ENCODE measurements at places on chromosomes 5 and 9.

DNA sequence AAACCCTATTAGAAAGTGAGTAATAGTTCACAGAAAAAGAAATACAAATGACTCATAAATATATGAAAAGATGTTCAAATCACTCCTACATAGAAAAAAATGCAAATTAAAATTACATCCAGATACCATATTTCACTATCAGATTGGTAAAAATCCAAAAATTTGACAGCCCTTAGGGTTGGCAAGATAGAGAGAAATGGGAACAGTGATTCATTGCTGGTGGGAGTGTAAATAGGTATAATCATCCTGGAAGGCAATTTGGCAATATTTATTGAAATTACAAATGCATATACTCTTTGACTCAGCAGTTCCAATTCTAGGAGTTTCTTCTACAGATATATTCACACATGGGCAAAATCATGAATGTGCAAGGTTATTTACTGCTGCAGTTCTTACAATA lies 273.5 kb downstream of the NR2F1-AS1 start:
- no peak for DNase-seq

- no peak for DNase-seq
Measured at GRCh38 chr5:160083501-160083900, 35.7 kb downstream of the PWWP2A start.

GRCh38 chr9:99391937-99392594 lies 170.0 kb downstream of the SEC61B start:
- no peak for DNase-seq

DNA sequence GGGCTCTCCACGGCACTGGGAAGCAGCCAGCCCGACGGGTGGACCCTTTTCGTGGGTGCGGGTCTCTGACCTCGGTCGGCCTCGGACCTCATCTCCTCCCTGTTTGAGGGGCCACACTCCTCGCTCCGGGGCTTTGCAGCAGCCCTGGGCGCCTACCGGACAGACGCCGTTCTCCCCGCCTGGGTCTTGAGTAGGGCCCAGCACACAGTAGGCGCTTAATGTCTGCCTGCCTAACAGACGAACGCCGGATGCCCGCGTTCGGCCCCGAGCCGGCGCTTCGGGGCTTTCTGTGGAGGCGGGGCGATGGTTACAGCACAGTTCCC lies 842 bp upstream of the GTF3C5 start:
- DNase-seq: no peak

DNA sequence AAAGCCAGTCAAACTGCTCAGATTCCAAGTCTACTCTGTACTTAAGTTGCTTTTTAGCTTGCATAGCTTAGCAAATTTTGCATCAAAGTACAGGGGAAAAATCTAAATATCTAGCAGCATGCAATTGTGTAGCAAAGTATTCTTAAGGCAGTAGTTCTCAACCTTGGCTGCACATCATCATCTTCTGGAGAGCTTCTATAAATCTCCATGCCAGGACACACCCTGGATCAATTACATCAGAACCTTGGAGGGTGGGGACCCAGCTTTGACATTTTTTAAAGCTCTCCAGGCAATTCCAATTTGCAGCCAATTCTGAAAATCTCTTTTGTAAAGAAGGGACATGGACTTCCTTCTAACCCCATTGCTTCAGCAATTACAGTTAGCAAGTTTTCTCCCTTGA lies 187.5 kb downstream of the SNCAIP start:
- no peak for DNase-seq

- DNase-seq: no peak
Measured at GRCh38 chr9:31824860-31825259, 559.6 kb upstream of the ACO1 start.

- no peak for DNase-seq
Measured at GRCh38 chr5:122126756-122127321, 2.5 kb upstream of the ZNF474 start.

DNA sequence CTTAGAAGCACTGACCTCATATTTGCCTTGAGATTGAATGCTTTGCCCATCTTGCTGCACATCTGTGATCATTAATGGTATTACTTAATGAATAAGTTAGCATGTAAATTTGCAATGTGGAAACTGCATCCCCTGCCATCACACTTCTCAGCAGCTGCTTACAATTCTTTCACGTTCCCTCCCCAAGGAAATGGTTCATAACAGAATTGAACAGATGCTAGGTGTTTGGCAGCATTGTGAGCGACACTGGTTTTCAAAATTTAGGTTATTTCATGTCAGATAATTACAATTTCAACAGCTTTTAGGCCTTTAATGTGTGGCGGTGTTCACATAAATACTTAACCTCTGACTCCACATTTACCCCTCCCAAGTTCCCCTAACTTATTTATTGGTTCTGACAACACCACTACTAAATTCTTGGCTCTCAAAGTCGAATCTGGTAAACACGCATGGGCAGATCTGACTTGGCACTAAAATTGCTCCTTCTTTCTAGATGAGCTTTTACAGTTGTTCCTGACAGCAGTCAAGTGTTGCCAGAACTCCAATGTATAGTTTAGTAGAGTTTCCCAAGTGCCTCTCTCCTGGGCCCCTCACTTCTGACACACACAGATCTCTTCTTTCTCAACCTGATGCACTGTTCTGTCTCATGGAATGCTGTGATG lies 46.8 kb downstream of the SLC1A3 start:
- no peak for DNase-seq

GRCh38 chr5:122915717-122916461 lies 70.5 kb downstream of the SNX24 start:
- DNase-seq: peak; percentile 55

DNA sequence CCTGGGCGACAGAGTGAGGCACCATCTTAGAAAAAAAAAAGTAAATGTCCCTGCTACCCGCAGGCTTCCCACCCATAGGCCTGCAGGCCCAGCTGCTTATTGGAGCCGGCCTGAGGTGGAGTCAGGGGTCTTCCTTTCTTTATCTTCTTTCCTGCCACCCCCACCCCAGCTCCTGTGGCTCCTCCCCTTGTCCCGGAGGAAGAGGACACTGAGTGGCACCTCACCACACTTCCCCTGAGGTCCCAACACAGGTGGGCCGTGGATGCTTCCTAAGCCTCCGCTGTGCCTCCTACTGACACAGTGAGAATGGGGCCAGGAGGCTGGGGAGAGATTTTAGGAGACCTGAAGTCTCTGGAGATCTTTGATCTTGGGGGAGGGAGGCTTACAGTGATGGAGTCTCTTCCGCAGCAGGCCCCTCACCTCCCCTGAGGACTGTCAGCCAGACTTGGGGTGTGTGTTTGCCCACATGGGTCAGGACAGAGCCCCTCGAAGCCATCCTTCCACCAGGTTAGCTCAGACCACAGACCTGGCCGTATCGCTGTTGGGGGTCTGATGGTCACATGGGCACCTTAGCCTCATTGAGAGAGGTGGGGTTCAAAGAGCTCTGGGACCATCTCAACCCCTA lies 135.4 kb upstream of the IER5L start:
- no peak for DNase-seq

- DNase-seq: peak; percentile 69
Measured at GRCh38 chr9:38160613-38161215, 91.7 kb upstream of the SHB start.

GRCh38 chr9:113504725-113505590 lies 41.4 kb downstream of the RGS3 start:
- no peak for DNase-seq

DNA sequence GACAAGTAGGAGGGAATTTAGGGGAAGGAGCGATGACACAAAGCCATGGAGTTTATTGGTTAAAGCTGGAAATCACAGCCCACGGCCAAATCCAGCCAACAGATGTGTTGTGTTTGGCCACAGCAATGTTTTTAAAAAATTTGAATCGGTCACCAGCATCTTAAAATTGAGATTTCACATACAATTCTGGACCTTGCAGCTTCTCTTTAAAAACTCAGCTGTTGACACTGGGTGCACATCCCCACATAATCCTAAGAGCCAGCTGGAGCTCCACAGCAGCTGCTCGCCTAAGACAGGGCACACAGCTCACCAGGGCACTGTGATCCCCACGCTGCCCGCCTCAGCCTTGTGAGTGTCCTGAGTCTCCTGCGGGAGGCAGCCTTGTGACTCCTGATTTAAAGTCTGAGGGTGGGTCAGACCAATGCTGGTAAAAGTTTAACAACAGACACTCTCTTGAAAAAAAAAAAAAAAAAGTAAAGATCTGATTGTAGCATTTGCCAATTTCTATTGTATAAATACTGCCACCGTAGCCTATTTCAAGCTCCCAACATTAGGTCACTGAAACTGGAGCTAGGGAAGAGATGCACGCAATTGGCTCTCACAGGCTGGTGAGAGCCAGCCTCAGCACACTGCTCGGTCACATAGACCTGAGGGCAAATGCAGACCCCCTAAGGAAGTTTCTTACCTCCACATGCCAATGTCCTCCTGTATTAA lies 124.8 kb downstream of the HSD17B3 start:
- DNase-seq: no peak

- DNase-seq: no peak
Measured at GRCh38 chr5:33049298-33049697, 338.2 kb downstream of the NPR3 start.

- no peak for DNase-seq
Measured at GRCh38 chr9:89380437-89381307, 62.4 kb downstream of the SECISBP2 start.

- no peak for DNase-seq
Measured at GRCh38 chr5:81773161-81773560, 22.3 kb upstream of the SSBP2 start.

GRCh38 chr9:137396227-137396626 lies 26.7 kb downstream of the EXD3 start:
- DNase-seq: no peak

DNA sequence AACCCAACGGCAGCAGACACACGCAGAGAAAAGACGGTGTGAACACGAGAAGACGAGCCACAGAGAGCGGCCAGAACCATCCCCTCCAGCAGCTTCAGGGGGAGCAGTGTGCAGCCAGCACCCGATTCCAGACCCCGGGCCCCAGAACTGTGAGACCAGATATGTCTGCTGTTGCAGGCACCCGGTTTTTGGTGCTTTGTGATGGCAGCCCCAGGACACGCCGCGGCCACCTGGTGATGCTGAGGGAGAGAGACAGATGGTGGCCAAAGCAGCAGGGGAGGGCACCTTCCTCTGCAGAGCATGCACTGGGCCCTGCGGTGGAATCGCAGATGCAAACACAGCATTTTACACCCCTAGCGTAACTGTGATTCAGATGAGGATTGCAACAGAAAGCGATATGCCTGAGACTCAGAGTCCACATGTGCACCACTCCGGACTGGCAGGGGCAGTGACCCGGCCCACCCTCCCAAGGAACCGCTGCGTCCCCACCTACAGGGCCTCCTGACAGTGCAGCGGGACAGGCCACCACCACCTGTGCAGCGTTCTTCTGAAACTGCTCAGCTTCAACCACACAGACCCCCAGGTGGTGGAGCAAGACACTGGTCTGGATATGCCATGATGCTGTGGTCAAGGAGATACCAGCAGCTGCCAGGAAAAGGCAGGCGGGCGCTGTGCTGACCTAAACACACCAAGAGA lies 24.0 kb downstream of the ZDHHC11B start:
- no peak for DNase-seq

DNA sequence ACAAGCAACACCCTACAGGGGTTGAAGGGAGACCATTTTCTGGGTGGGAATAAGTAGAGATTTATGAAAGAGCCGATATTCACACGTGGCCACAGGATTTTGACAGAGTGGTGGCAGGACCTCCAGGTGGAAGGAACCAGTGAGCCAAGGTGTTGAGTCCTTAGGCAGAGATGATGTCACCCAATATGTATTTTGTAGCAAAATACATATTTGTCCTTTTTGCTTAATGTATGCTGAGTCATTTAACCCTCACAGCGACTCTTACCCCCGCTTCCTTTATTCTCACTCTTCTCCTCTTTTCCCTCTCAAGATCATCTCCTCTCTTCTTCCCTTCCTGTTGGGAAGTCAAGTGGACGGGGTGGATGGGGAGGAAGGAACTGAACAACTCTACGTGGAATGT lies 215.7 kb upstream of the S1PR3 start:
- no peak for DNase-seq

DNA sequence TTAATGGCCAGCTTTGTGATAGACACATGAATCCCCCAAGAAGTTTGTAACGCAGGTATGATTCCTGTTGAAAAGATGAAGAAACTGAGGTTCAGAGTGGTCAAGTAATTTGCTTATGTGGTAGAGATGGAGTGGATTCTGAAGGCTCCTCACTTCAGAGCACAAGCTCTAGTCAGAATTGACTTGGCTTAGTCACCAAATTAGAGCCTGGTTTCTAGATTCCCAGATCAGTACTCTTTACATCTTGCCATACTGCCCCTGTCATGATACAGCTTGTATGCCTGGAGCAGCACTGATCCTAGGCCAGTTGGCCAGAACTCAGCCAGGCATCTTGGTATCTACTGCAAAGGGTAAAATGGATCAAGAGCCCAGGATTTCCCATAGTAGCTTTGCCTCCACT lies 284.4 kb upstream of the RFX3 start:
- DNase-seq: no peak

DNA sequence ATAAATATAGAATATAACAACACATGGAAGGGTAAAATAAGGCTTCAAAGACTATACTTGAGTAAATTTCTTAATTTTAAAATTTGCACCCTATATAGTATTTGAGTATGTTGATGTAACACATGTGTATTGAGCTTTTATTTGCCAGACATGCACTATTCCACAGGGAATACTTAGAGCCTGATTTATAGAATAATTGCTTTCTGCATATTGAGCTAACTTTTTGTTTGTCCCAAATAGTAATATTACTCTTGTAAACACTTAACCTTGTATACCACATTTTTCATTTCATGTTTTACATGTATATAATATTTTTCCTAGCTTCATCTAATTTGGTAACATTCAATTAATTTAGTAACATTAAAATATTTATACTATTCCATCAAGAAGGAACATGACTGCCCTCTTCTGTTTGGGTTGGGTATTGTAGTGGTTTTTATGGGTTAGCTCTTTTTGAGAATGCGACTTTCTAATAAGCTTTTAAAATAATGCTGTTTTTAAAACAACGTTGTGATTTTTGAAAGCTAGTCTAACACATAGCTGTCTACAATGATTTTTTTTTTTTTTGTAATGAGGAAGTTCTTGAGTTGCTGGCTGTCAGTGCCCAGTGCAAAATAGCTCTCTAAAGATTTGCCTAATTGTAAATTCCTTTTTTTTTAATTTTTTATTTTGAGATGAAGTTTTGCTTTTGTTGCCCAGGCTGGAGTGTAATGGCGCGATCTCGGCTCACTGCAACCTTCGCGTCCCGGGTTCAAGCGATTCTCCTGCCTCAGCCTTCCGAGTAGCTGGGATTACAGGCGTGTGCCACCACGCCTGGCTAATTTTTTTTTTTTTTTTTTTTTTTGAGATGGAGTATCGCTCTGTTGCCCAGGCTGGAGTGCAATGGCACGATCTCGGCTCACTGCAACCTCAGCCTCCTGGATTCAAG lies 4.8 kb downstream of the SUB1 start:
- peak; percentile 65 for DNase-seq

GRCh38 chr5:149153751-149154610 lies 12.7 kb downstream of the ABLIM3 start:
- DNase-seq: no peak

DNA sequence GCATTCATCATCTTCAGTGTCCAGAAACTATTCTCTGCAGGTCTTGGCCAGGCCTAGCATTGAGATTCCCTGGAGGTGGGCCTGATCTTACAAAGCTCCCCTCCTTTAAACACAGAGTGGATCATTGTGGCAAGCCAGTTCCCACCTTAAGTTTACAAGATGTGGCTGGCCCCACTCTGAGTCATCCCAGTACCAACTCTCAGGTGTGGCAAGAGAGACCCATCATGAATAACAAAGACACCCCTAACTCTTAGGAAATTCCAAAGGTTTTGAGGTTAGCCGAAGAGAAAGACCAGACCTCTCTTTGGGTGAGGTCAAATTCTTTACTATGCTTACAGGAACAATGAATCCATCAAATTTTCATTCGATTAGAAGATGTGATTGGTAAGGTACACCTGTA lies 78.2 kb downstream of the RFK start:
- no peak for DNase-seq

- peak; percentile 46 for DNase-seq
Measured at GRCh38 chr9:4298255-4299004, 1.4 kb downstream of the GLIS3 start.

Measured in activated CD4-positive, alpha-beta T cell treated with anti-CD3 and anti-CD28 coated beads, Interleukin-10, Interleukin-2, amounts not matched to agents 100 ng/mL and 50 ng/mL, durations not matched to agents 16 hours and 8 hours (primary cell).